ENCODE measurements at places on chromosomes 2 and 18.
A peak's percentile ranks its signal among the peaks of the same experiment; 100 is the strongest.

DNA sequence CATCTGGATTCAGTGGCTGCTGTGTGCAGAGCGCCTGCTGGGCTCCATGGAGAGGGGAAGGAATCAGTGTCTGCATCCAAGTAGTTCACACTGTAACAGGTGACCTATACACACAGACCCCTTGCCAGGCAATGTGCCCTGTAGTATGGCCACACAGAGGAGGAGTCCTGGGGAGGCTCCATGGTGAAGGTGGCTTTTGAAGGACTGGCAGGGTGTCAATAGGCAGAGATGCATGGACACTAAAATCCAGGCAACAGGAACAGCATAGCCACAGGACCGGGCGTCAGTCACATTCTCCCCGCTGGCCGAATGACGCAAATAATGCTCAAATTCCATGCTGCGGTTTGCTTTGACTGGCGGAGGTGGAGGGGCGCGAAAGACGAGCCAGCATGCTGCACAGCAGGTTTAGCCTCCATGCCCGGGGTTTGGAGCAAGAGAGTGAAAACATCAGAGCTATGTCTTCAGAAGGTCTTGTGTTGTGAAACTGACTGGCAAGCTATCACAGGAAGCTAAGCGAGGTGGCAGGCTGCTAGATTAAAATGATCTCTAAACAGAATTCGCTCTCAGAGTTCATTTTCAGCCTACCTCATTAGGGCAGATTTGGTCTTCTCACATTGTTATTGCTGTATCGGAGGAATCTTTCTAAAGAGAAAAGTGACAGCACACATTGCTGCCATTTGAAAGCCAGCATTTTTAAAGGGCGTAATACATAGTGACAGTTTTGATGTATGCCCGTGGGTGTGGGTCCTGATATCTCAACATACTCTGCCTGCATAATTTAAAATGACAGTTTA, 1.2 kb upstream of the CHMP1B start:
- no peaks in the 10 kb centered on the region for H3K27me3 ChIP-seq
- peaks cover 50% of the 10 kb centered on the region for H3K4me1 ChIP-seq
- peak overlapping the region; percentile 100 for H3K4me3 ChIP-seq
- DNase-seq = peak; percentile 29
- H3K27ac ChIP-seq = peak overlapping the region; percentile 99

DNA sequence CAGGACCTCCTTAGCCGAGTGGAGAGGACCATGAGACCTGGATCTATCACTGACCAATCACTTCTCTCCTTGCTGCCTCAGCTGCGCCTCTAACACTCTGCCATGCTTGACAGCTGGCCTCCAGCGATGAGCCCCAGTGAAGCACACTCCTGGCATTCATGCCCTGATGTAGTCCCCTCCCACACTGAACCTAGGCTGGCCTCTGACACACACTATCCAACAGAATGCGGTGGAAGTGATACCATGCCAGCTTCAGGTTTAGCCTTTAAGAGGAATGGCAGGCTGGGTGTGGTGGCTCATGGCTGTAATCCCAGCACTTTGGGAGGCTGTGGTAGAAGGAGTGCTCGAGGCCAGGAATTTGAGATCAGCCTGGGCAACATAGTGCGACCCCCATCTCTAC, 73.7 kb upstream of the LAPTM4A start:
- H3K4me1 ChIP-seq = no peaks in the 10 kb centered on the region
- H3K36me3 ChIP-seq = no peaks in the 10 kb centered on the region
- no peak for DNase-seq
- H3K27me3 ChIP-seq = peaks cover 5% of the 10 kb centered on the region

GRCh38 chr2:181411105-181411849, 45.9 kb upstream of the ITGA4 start:
- peak overlapping the region; percentile 86 for H3K27ac ChIP-seq
- H3K4me1 ChIP-seq = peaks cover 88% of the 10 kb centered on the region
- H3K27me3 ChIP-seq = no peaks in the 10 kb centered on the region
- peak overlapping the region; percentile 52 for H3K4me3 ChIP-seq

GRCh38 chr2:226327830-226328229, 471.8 kb downstream of the IRS1 start:
- no peak overlapping the region for H3K27ac ChIP-seq
- no peak for DNase-seq
- H3K4me3 ChIP-seq = no peak overlapping the region
- peaks cover 4% of the 10 kb centered on the region for H3K27me3 ChIP-seq
- H3K4me1 ChIP-seq = no peaks in the 10 kb centered on the region

DNA sequence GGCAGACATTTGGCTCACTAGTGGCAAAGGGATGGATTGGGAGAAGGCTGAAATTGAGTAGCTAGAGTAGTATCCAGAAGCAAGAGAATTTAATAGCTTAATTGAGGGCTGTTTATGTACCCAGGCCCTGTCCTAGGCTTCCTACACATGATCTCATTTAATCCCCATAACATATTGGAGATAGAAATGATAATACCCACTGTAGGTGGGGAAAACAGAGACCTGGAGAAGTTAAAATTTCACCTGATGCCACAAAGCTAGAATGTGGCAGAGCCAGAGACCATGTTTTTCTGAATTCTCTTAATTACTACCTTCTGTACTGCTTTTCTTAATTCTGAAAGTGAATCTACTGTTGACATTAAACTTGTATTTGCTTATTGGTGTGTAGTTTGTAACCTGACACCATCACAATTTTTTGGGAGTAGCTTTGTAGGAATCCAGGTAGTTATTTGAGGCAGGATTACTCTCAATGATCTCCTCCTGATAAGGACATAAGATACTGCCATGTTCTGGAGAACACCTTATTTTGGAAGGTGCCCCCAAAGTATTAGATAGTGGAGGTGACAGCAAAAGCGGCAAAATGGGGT, 42.2 kb downstream of the RAB10 start:
- no peak overlapping the region for H3K4me3 ChIP-seq
- peaks cover 31% of the 10 kb centered on the region for H3K4me1 ChIP-seq
- no peak for DNase-seq
- H3K27ac ChIP-seq = no peak overlapping the region

GRCh38 chr2:229646186-229646723, 68.1 kb downstream of the DNER start:
- no peak for DNase-seq
- peaks cover 9% of the 10 kb centered on the region for H3K27me3 ChIP-seq
- no peak overlapping the region for H3K4me3 ChIP-seq
- no peaks in the 10 kb centered on the region for H3K36me3 ChIP-seq
- H3K4me1 ChIP-seq = no peaks in the 10 kb centered on the region

DNA sequence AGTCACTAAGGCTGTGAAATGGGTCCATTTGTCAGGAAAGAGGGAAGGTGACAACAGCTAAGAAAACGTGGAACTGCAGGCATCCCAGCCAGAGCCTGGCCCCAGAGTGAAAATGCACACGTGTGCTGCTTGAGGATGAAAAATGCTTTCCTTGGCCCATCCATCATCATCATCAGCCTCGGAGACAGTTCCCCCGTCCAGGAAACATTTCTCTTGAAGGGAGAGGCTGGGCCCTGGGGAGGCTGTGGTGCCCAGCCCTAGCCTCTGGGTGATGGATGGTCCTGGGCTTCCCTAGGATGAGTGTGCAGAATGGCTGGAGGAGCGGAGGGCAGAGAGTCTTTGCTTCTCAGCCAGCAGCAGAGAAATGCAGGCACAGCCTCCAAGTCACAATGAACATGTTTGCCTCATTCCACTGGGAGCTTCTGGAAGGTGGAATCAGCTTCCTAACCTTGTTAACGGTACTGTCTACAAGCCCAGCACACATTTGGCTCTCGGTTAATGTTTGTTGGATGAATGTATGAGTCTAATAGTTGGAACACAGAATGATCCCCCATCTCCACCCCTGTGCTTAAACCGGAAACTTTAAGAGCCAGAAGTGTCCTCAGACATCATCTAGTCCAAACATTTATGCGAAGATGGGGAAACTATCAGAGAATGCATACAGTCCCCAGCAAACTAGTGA, 164.0 kb downstream of the RDH14 start:
- DNase-seq = no peak
- no peak overlapping the region for H3K4me3 ChIP-seq
- no peaks in the 10 kb centered on the region for H3K4me1 ChIP-seq
- peaks cover 6% of the 10 kb centered on the region for H3K27me3 ChIP-seq

DNA sequence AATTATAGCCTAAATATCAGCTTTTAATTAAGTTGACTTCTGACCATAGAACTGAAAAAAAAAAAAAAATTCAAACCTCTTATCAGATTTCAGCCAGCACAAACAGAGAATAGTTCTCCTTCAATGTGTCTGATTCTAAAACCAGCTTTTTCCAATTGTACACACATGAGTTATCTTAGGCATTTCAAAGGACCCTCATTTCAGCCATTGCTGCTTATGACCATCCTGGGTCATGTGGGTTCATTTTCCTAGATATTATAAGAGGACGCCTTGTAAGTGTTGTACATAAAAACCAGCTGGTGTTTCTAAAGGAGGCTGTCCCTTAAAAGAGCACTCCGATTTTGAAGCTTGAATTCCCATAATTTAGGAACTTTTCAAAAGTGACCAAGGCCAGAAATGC, 62.3 kb upstream of the DYNC1I2 start:
- no peak for DNase-seq
- peaks cover 3% of the 10 kb centered on the region for H3K36me3 ChIP-seq
- no peak overlapping the region for H3K4me3 ChIP-seq
- peaks cover 5% of the 10 kb centered on the region for H3K27me3 ChIP-seq
- H3K27ac ChIP-seq = no peak overlapping the region

DNA sequence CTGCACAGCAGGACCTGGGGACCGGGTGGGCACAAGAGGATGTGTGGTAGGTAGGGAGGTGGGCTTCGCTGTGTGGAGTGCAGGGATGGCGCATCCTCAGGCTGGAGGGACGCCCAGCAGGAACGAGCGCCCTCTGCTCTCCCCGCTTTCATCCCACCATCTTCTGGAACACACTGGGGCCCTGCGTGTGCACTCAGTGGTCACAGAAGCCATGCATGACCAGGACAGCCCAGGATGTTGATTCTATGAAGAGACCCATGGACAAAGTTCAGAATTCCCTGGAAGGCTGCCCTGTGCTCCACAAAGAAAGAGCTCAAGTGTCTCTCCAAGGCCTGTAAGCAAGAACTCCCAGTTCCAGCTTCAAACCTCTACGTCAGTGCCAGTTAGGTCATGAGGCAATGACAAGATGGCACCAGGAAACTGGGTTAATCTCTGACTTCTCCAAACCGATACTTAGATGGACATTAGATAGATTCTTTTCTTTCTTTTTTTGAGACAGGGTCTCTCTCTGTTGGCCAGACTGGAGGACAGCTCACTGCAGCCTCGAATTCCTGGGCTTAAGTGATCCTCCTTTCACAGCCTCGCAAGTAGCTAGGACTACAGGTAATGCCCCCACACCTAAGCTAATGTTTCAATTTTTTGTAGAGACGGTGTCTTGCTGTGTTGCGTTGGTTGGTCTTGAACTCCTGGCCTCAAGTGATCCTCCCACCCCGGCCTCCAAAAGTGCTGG, 3.4 kb downstream of the SLC66A2 start:
- no peak overlapping the region for H3K4me3 ChIP-seq
- H3K27me3 ChIP-seq = no peaks in the 10 kb centered on the region
- no peak for DNase-seq
- H3K27ac ChIP-seq = peak overlapping the region; percentile 92
- peaks cover 57% of the 10 kb centered on the region for H3K4me1 ChIP-seq

- no peaks in the 10 kb centered on the region for H3K36me3 ChIP-seq
- H3K4me1 ChIP-seq = no peaks in the 10 kb centered on the region
- H3K27ac ChIP-seq = no peak overlapping the region
- DNase-seq = no peak
- no peak overlapping the region for H3K4me3 ChIP-seq
- H3K27me3 ChIP-seq = no peaks in the 10 kb centered on the region
Observed at GRCh38 chr18:53797998-53798495, 426.4 kb downstream of the MBD2 start.

- H3K27me3 ChIP-seq = peaks cover 8% of the 10 kb centered on the region
- DNase-seq = no peak
- H3K27ac ChIP-seq = no peak overlapping the region
- H3K4me3 ChIP-seq = no peak overlapping the region
- H3K36me3 ChIP-seq = no peaks in the 10 kb centered on the region
Observed at GRCh38 chr2:26938399-26939118, 31.9 kb upstream of the MAPRE3 start.

GRCh38 chr2:219426534-219427136, 8.0 kb upstream of the SPEG start:
- H3K27me3 ChIP-seq = peaks cover 25% of the 10 kb centered on the region
- no peaks in the 10 kb centered on the region for H3K4me1 ChIP-seq
- no peak overlapping the region for H3K27ac ChIP-seq
- H3K36me3 ChIP-seq = no peaks in the 10 kb centered on the region
- DNase-seq = no peak
- H3K4me3 ChIP-seq = no peak overlapping the region

DNA sequence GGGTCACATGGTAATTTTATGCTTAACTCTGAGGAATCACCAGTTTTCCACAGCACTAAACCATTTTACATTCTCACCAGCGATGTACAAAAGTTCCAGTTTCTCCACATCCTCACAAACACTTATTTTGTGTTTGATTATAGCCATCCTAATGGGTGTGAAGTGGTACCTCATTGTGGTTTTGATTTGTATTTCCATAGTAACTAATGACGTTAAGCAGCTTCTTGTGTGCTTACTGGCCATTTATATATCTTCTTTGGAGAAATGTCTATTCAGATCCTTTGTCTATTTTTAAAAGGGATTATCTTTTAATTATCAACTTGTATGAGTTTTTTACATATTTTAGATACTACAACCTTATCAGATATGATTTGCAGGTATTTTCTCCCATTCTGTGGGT, 42.0 kb downstream of the CCDC150 start:
- H3K4me3 ChIP-seq = no peak overlapping the region
- H3K36me3 ChIP-seq = no peaks in the 10 kb centered on the region
- H3K27ac ChIP-seq = no peak overlapping the region
- no peak for DNase-seq
- peaks cover 2% of the 10 kb centered on the region for H3K4me1 ChIP-seq
